ENCODE measurements at places on chromosomes 1 and 21. TPM values are rescaled to one million over a fixed set of nuclear protein-coding genes. Genes with fewer than 3 reads are reported as not detected.

The PAX7 gene
- 0.06 TPM for polyA plus RNA-seq

The TBX15 gene
- 0.04 TPM for polyA plus RNA-seq

The STPG1 gene
- polyA plus RNA-seq: 5.7 TPM

The KAZN gene
- polyA plus RNA-seq: 30.4 TPM

The EVA1C gene
- 2.0 TPM for polyA plus RNA-seq

The GSTM1 gene
- 1.1 TPM for polyA plus RNA-seq

- no peak for DNase-seq
Observed at GRCh38 chr1:19073311-19074186, 117.1 kb upstream of the IFFO2 start.

DNA sequence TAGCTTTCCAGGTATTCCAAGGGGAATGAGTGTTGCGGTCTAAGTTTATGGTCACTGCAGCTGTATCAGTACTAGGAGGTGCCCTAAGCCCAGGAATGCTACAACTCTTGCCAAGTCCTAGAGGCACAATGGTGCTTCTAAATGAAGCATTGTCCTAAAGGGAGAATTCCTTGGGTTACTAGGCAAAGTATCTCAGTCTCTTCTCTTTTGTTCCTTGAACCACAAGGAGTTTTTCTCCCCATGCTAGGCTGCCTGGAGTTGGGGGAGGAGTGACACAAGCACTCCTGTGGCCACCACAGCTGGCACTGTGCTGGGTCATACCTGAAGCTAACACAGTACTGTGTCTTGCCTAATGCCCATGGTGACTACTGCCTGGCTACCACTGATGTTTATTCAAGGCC lies 50.7 kb downstream of the KMO start:
- DNase-seq: no peak

DNA sequence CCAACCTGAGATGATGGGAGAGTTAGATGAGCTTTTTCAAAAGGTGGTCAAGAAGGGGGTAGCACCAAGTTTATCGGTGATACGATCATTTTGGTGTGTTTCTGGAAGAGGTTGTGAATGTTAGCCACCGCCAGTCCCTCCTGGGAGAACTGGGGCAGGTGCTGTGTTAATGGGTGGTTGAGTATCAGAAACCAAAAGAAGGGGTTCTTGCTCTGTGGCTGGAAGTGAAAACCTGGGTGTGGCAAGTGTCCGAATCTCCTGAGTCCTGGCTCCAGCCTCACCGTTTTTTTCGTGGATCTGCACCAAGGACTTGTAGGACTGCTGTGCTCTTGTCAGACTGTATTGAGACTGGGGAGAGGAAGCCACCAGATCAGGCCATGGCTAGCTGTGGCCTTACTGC lies 7.8 kb downstream of the UBE2Q1 start:
- DNase-seq: no peak

- DNase-seq: no peak
Observed at GRCh38 chr1:181036107-181036836, 2.5 kb downstream of the MR1 start.

DNA sequence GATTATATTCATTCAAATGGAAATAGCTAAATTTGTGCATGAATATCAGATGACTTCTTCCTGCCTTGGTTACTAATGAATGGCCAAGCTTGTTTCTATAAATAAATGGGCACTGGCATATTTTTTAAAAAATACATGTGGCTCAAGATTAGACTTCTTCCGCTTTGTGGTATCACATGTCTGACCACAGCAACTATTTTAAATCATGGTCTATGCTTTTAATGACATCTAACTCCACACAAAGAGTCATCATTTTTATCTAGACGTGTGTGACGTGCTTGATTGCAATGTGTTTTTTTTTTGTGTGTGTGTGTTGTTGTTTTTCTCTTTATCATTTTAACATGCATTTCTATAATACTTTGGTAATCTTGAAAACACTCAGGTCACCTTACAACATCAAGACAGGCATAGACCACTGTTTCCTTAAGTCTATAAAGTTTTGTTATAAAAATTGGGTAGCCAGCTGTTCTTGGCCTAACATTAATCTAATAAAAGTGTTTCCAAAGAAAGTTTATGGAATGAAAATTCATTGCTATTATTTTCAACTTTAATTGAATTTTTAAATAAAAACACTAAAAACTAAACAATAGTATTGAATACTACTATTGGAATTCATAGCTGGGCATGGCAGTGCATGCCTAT lies 29.5 kb downstream of the RGS1 start:
- no peak for DNase-seq

DNA sequence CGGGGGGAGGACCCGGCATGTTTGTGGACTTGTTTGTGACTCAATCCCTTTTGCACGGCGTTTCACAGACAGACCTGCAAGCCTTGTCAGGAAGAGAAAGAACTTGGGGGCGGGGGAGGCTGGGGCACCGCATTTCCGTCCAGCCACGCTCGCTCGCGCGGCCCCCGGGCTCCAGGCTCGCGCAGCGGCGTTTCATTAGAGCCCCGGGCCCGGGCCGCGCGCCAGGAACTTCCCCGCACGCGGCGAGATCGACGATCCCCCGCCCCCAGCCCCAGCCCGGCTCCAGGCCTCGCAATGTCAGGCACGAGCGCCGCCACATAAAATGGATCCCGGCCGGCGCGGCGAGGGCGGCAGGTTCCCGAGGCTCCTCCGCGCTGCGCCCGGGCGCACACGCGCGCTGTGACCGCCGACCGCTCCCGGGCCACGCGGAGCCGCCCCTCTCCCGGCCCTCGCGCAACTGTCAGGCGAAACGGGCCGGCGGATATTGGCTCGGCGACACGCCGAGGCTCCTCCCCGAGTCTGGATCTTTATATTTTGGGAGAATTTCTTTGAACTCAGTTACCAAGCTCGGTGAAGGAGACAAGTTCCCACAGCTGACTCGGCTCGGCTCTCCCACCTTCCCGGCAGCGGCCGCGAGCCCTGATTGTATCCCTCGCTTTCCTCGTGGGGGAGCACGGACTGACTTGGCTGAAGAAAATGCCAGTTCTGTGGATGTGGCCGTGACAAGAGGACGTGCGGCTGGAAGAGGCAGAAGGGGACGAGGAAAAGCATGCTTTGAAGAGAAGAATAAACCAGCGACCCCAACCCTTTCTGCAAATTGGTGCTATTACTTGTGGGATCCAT lies at the start of gene KIF26B:
Gene KIF26B, plus strand, starts transcription at position 557 of the 843 bp plus-strand sequence. CDS start 440 bp downstream, outside the sequence.
- no peak for DNase-seq

DNA sequence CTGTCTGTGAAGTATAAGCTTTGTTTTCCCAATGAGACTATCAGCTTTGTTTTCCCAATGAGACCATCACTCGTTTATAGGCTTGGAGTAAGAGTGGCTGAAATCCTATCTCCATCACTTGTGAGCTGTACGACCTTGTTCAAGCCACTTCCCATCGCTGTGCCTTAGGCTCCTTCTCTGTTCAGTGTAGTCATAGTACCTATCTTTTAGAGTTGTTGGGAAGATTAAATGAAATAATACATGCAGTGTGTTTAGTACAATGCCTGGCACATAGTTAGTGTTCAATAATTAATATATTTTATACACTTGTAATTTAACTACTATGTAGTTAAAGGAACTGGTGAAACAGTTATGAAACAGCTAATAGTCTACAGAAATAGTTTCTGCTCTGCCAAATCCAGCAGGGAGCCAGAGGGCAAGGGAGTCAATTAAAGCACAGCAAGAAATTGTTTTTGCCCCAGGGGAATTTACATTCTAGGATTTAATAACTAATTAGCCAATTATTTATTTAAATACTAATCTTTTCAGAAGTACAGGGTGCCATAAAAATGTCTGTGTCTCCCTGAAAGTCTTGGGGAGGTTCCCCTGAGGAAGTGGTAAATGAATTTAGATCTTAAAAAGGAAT lies 139.3 kb upstream of the HMCN1 start:
- no peak for DNase-seq

DNA sequence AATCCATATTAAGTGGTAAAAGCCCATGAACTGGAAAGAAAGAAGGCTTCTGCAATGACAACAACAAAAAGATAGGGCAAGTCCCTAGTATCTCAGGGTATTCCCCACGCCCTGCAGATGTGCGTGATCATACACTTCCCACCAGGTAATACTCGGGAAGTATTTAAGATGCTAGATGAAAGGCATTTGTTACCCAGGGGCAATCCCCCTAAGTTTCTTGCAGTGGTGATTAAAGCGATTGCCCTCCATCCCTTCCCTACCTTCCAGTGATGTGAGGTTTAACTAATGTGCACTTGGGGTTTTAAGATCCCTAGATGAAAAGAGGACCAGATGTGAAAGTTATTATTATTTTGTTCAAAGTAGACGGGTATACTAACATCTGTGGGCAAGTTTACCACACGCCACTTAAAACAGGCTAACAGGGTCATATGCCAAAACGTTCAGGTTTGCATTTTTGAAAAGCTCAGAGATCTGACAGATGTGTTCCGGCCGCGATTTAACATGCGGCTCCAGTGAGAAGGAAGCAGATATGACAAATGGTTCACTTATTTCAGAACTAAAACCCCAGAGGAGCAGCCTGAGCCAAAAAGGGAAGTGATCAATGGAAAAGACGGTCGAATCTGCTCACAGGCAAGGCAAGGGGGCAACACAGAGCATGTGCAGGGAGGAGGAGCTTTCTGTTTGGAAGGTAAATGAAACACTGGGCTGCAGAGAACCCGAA lies 17.4 kb downstream of the TIAM1 start:
- DNase-seq: no peak

Measured in large intestine (tissue), 12 donors.